ENCODE measurements at places on chromosomes 7 and 10. TPM values are rescaled to one million over a fixed set of nuclear protein-coding genes. Genes with fewer than 3 reads are reported as not detected.

The ITPRID1 gene
- not detected for total RNA-seq

The NME8 gene
- not detected for total RNA-seq

The ZNF736 gene
- total RNA-seq = 38.2 TPM

DNA sequence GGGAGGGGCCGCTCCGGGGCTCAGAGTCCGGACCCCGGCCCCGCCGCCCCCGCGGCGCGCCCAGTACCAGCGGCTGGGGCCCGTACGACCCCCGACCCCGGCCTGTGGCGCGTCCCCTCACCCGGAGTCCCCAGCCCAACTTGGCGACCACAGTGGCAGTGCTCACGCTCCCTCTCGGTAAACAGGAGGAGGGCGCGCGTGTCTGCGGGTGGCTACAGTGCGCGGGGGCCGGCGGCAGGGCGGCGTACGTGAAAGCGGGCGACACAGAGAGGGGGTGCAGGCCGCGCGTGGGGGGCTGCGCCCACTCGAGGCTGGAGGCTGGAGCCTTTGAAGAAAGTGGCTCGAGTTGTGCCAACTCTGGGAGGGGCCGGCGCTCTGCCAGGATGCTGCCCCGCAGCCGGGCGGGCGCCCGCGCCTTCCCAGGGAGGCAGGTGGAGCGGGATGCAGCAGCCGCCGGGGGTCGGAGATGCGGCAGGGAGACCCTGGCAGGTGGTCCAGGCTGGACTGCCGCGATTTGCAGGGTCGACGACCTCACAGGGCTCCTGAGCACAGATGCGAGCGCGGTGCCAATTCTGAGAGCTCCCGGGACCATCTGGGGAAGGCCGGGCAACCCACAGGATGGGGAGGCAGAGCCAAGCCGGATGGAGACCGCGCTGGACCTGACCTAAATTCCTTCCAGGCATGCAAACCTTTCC is 655 bp downstream of the PTPRE start:
- H3K27me3 ChIP-seq = no peaks in the 10 kb centered on the region
- no peak overlapping the region for H3K4me3 ChIP-seq
- H3K4me1 ChIP-seq = peaks cover 3% of the 10 kb centered on the region
- peak; percentile 8 for DNase-seq
- no peaks in the 10 kb centered on the region for H3K36me3 ChIP-seq
- H3K27ac ChIP-seq = peak overlapping the region; percentile 72

GRCh38 chr7:79412915-79413314 is 40.6 kb downstream of the MAGI2 start:
- no peaks in the 10 kb centered on the region for H3K27me3 ChIP-seq
- no peaks in the 10 kb centered on the region for H3K36me3 ChIP-seq
- H3K4me1 ChIP-seq = no peaks in the 10 kb centered on the region

DNA sequence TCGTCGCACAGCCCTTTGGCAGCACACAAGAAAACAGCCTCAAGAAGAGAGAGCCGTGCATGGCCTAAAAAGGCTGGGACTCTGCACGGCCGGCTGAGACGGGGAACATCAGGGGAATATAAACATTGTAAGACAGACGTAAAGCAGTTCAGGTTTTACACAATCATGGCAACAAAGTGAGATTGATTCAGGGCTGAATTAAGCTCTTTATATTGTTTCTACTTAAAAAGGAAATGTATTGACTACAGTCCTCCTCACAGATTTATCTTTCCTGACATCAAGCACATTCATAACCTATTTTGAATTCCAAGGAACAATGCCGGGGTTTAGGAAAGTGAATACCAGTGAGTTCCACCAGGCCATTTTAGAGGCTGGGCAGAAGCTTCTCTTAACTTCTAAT is 25.2 kb downstream of the SORBS1 start:
- no peaks in the 10 kb centered on the region for H3K36me3 ChIP-seq
- H3K4me3 ChIP-seq = no peak overlapping the region
- DNase-seq = no peak
- H3K27ac ChIP-seq = no peak overlapping the region
- no peaks in the 10 kb centered on the region for H3K27me3 ChIP-seq
- H3K4me1 ChIP-seq = no peaks in the 10 kb centered on the region
